ENCODE measurements at places on chromosomes 5 and 9.

- DNase-seq: peak; percentile 82
Measured at GRCh38 chr5:73280821-73281746, 108.1 kb downstream of the TMEM174 start.

GRCh38 chr9:134712243-134712642 lies 70.6 kb downstream of the COL5A1 start:
- DNase-seq: no peak

DNA sequence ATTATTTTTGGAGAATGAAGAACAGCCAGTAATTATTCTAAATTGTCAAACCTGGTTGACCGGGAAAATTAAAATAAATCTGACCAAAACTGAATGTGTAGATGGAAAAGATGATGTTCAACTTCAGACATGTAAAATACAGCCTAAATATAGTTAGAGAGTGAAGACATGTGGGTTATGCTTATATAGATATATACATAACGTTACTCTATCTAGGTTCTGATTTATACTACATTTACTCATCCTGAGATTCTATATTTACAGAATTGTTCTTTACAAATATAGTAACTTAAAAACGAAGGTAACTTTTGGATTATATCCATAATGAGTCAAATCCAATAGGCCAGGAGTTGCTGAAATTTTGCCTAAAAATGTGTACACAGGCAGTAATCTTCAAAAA lies 20.8 kb upstream of the THG1L start:
- no peak for DNase-seq

DNA sequence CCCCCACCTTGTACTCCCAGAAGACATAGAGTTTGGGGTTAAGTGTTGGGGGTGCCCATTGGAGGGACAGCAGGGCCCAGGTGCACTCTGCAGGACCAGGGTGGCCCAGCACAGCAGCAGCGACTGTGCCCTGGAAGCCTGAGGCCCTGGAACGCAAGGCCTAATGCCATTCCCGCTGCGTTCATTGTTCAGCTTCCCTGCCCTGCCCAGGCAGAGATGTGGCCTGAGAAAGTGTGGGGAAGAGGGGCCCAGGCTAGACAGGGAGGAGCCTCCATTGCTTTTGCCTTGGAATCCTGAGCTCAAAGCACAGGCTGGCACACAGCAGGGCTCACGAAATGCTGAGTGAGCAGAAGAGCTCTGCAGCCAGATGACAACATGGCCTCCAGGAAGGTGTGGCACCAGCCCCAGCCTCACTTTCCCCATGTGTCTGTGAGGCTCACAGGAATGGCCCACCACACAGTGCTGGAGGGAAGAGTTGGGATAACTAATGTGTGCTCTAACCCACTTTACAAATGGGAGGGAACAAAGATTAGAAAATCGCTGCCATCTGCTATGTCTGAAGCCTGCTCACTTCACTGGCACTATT lies 19.4 kb downstream of the S1PR3 start:
- no peak for DNase-seq

DNA sequence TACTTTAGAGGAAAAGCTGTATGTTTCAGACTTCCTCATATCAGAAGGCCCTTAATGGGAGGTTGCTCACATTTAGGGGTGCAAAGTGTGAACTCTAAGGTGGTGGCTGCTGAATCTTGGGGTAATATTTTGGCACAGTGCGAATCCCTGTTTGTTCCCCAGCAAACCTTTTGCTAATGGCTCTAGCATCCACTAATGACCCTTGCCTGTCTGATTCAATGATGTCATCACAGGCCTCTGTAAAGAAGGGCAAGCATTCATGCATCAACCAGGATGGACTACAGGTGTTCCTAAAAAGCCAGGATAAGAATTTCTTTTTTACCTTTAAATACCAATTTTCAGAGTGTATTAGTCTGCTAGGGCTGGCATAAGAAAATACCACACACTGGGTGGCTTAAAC lies 20.4 kb downstream of the TMEM171 start:
- DNase-seq: no peak

- no peak for DNase-seq
Measured at GRCh38 chr9:21081999-21082398, 4.3 kb upstream of the IFNB1 start.

DNA sequence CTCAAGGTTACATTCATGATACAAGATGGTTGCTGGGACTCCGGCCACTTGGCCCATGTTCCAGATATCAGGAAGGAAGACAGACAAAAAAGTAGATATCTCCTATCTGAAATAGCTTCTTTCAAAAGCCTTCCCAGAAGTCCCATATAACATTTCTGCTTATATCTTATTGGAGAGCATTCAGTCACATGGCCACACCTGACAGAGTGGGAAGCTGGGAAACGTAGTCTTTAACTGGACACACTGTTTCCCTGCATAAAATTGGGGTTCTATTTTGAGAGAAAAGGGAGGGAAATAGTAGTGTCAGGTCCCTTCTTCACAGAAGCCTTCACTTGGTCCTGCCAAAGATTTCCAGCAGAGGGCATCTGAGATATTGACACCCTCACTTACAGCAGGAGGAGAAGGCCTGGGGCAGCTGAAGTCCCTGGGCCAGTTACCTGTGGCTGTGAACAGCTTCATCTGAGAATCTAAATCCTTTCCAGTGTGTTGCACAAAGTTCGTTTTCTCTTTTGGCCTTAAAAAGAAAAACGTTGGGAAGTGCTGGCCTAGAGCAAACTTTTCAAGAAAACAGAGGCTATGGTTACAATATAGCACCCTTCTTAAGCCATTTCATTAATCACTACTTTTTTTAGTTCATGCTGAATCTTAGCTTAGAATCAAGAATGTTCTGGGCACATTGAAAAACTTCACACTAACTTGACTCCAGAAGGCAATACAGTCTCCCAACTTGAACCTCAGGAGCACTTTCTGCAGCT lies 33.5 kb downstream of the SPEF2 start:
- no peak for DNase-seq

DNA sequence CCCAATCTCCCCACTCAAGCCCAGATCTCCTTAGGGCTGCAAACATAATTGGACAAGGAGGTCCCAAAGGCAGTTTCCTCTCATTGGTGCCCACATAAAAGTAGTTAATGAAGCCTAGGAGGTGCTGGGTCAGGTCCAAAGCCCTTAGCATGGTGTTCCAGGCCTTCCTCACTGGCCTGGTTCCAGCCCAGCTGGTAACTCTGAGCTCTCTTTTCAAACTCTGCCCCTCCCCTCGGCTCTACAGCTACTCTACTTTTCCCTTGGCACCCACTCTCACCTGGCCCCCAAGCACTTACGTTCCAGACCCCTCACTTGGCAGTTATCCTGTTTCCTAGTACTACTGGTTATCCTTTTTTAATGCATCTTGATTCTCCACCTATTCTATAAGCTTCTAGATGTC lies 9.9 kb downstream of the SEPTIN8 start:
- DNase-seq: no peak

GRCh38 chr5:181217803-181218062 lies 5.3 kb upstream of the TRIM41 start:
- no peak for DNase-seq

GRCh38 chr5:108257996-108258395 lies 123.9 kb downstream of the FBXL17 start:
- DNase-seq: no peak

DNA sequence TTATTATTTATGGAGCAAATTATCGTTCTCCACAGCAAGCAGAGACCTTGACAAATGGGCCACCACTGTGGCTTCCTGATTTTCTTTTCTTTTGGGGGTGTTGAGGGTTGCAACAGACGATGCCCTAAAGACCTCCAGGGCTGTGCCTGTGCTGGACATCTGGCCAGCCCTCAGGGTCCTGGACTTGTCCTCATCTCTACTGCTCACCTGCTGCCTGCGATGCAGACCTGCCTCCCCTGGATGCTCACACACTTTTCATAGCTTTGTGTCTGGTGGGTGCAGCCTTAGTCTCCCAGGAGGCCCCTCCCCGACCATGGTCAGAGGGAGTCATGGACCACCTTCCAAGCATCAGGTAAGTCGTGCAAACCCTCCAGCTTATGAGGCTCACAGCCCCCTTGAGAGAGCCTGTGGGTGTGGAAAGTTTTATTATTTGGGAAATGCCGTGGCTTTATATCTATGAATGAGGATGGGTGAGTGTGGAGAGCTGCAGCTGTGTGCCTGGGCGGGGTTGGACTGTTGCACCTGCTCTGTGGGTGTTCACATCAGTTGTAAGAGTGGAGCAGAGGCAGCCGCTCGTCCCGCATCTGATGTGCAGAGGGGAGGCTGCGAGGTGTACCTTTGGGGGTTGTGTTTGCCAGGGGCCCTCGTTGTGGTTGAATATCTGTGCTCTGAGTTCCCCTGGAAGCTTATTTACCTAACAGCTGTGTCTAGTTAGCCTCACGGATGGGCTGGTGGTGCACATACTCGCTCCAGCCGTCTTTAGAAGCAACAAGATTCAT lies 126.3 kb upstream of the IRX4 start:
- no peak for DNase-seq

- DNase-seq: no peak
Measured at GRCh38 chr9:84207491-84207951, 133.0 kb downstream of the SLC28A3 start.

DNA sequence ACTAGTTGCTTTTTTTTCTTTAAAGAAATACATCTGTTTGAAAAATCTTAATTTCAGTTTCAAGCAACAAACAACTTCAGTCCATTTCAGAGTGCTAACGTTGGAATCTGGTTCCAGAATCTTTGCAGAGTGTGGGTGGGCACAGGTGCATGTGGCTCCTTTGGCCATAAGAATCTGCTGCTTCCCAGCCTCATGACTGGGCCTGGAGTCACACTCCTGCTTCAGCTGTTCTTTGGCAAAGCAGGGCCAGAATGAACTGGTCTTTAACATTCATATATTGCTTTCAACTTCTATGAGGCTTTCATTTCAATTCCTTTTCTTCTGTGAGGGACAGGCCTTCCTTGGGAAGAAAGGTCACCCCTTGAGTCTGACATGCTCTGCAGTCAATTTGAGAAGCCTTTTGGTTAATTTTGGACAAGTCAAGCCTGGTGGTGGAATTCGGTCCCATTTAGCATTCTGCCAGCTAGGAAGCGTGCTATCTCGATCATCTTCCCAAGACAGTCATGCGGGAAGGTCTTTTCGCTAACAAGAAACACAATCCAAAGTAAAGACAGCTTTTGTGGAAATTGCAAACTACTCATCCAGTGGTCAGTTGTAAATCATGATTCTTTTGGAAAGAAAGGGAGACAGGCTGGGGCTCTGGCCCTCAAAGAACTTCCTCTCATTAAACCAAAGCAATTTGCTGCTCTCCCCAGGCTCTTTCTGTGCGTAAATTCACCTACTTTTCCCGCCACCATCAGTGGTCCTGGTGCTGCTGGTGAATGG lies 55.2 kb downstream of the SLC1A3 start:
- no peak for DNase-seq

DNA sequence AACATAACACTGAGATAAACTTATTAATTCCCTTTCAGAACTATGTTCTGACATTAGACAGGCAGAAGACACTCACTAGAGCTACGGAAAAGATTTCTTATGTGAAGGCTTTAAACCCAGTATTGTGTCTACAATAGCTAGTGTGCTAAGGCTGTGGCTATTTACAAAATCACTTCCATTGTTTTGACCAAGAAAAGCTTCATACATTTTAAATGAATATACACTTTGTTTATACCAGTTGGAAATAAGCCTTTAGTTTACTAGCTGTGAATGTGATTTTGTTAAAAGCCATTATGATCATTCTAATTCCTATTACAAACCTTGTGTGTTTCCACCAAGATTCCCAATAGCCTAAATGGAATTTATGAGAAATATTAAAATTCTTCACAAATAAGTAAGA lies 83.0 kb downstream of the AGTPBP1 start:
- DNase-seq: no peak

- no peak for DNase-seq
Measured at GRCh38 chr9:87898151-87898550, 15.5 kb downstream of the SPATA31E1 start.

- DNase-seq: no peak
Measured at GRCh38 chr5:9069650-9070049, 476.2 kb downstream of the SEMA5A start.

DNA sequence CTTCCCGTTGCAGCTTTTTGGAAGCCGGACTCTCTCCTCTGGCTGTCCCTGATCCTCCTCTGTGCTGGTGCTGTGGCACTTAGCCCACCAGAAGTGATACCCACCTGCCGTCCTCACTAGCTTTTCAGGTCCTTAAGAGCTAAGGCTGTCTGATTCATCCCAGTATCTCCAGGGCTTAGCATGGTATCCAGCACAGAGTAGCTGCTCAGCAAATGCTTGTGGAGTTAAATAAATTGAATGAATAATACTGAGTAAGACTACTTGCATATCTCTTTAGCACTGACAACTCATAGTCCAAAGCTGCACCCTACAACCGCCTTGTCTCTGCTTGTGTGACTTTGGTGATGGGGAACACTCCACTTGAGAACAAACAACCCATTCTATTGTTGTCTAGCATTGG lies 7.7 kb upstream of the XPA start:
- no peak for DNase-seq

DNA sequence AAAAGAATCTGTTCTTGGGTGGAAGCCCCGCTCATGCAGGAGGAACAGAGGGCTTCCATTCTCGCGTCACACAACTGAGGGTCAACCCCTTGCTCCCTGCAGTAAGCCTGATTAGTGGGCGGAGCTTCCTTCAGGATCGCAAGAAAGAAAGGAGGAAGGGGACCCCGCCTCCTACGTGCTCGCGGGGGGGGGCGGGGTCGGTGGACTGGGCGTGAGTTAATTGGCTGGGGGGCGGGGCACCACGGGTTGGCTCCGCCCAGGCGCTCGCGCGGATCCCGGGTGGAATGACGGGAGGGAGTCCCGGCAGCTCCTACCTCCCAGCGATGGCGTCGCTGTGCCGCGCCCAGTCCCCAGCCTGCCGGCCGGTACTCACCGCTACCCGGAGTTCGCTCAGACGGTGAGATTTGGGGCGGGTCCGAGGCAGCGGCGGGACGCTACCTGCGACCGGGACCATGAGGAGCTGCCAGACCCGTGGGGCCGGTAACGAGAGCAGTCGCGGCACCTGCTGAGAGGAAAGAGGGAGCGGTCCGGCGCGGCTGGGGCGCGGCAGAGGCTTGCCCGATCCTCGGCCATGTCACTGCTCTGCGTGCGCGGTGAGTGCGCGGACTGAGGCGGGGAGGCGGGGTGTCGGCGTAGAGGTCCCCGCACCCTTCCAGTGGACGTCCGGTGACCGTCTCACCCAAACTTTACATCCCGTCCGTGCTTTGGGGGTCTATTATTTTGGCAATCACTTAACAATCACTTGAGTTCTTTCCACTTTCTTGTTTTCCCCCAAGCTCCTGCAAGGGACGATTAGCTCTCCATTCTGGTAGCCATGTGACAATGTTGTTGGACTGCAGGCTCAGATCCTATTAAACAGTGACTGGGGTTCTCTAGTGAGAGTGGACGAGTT lies at the start of gene UNC13B:
Gene UNC13B, plus strand, starts transcription at position 297 of the 892 bp plus-strand sequence. Its CDS starts 275 bp downstream, at position 572.
- DNase-seq: peak; percentile 74

DNA sequence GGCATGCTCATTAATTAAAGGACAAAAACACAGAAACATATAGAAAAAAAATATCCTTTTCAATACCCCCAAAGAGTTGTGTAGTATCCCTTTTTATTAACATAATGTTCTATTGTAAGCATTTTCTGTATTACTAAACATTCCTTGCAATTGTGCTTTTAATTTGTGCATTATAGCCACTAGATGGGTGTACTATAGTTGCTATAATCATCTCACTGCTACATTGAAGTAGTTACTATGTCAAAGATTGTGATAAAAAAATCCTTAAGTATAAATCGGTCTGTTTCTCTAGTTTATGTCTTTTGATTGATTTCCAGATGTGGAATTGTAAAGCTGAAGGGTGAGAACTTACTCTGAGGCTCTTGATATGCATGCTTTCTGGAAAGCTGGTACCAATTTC lies 21.4 kb downstream of the FREM1 start:
- DNase-seq: no peak

Data from NCI-H2081 treated with DMSO at 0.1 percent for 48 hours (cell line).